ENCODE measurements at places on chromosomes 4 and X. TPM values are rescaled to one million over a fixed set of nuclear protein-coding genes. Genes with fewer than 3 reads are reported as not detected.

DNA sequence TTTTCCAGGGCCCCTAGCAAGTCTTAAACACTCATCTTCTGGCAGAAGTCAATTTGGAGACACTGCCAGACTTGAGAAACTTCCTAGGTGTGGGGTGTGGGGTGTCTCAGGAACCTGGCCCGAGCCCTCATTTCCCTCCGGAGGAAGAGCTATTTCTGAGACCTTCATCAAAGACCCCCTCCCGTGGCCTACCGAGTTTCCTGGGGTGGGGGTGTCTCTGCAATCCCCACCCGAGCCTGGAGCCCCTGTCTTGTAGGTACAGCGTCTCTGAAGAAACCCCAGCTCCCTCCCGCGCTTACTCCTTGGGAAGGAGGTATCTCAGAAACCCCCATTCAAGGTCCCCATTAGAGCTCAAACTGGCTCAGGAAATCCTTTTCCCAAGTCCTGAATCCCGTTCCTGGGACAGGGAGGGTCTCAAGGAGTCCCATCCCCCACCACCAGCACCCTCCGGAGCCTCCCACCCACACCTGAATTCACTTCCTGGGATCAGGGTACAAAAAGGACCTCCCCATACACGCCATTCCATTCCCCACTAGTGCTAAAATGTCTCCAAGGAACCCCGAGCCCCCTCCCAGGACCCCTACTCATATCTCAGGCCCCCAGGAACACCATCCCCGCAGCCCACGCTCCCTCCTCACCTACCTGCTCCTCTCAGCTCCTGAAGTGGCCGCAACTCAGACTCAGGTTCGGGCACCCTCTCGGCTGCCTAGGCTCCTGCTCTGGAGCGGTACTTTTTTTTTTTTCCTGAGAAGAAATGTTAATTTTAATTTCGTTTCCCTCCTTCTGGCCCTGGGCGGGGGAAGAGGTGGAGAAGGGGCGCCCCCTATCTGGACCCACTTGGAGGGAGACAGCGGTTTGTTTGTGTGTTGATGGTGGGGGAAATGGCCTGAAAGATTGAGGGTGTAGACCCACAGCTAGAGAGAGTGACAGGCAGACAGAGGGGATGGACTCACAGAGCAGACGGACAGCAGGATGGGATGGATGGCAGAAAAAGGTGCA lies 1.1 kb downstream of the SLC38A5 start:
- DNase-seq = no peak

Gene SHOX
- total RNA-seq = not detected

Gene CDX4
- total RNA-seq = not detected

GRCh38 chrX:11151799-11152559 lies 40.8 kb downstream of the HCCS start:
- DNase-seq = no peak

DNA sequence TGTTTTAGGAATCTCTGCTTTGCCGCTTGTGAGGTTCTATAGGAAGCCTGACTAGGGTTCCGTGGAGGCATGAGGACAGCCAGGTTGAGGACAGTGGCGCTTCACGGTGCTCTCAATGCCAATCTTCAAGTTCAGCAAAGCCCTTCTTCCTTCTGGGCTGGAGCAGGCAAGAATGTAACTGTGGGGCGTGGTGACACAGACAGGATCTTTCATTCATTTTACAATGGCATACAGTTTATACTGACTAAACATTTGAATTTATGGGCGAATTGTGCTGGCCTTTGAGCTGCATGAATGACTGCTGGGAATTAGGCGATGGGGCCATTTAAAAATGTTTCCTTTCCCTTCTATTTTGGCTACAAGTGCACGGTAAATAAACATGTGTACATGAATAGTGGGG lies 2.9 kb upstream of the NHS start:
- no peak for DNase-seq

Gene PPEF2
- total RNA-seq = not detected

DNA sequence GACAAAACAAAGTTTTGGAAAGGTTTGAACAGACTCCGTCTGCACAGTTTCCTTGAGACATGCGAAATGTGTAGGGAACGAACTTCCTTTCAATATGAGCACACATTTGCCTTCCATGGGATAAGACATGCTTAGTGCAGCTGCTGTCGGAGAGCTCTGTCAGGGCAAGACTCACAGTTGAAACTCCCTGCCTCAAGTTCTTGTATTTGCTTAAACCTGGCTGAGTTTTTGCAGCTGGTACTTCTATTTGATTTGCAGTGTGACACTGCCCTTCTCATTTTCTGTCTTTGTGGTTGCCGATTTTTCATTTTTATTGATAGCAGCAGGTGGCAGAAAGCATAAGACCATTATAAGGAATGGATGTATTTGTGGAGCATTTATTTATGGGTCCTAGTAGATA lies 18.2 kb upstream of the RHOH start:
- DNase-seq = no peak

Gene SMIM43
- total RNA-seq = not detected

- DNase-seq = peak; percentile 94
These were observed 127.1 kb downstream of the SHROOM3 start for GRCh38 chr4:76562161-76562560.

DNA sequence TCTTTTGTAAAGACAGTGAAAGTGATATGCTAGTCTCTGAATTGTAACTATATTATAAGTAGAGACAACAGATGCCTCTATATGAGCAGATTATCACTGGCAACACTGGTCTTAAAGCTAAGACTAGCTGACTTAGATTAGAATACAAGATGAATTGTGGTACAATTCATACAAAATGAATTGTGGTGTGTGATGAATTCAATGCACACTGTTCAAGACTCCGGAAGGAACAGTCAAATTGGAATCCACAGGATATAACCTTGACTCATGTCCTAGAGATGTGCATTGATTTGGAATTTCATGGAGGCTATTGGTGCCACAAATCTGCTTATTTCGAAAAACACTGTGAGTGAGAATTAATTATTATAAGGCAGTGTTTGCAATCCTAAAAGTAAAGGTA lies 701.8 kb downstream of the PCDH7 start:
- no peak for DNase-seq

DNA sequence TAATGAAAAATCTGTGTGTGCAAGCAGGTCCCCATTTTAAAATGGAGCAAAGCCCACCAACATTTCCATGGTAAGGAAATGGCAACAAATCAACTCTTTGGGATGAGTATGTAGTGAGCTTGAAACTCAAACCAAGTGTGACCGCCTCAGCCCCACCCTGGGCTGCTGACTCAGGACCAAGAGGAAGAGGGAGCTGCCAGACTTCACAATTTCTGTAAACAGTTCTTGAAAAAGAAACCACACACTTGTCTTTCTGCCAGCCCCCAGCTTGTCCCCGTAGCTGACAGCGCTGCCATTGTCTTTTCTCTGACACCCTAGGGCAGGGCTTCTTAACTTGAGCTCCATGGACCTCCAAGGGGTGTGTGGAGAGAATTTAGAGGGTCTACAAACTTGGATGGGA lies 10.3 kb downstream of the RTL5 start:
- DNase-seq = peak; percentile 77

DNA sequence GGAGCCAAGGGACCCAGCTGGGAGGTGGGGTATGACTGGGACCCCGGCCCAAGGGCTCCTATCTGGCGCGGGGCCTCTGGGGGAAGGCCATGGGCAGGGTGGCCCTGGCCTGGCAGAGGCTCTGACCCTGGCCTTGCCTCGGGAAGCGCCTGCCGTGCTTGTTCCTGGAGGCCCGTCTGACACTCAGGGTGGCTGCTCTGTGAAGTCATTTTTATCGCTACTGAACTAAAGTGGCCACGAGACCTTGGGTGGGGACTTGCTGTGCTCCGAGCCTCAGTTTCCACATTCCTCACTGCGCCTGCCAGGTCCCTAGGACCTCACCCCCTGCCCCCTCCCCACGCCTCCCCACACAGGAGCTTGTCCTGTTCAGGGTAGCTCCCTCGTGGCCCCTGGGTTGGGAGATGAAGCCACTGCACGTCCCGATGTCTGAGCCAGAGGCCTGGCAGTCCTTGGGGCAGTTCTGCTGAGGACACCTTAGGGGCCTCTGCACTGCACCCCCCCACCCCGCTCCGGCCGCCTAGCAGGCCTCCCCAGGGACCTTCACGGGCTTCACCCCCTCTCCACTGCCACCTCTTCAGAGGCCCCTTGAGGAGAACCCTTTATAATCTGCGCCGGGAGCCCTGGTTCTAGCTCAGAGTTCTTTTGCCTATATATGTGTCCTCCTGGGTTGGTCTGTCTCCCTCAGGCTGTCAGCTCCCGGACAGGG lies 639 bp upstream of the SORCS2 start:
- DNase-seq = no peak

- DNase-seq = peak; percentile 62
These were observed 6.2 kb downstream of the NCAPG start for GRCh38 chr4:17817027-17817426.

- DNase-seq = peak; percentile 41
These were observed 9.5 kb downstream of the RBPJ start for GRCh38 chr4:26330186-26330787.

Gene PASD1
- not detected for total RNA-seq

DNA sequence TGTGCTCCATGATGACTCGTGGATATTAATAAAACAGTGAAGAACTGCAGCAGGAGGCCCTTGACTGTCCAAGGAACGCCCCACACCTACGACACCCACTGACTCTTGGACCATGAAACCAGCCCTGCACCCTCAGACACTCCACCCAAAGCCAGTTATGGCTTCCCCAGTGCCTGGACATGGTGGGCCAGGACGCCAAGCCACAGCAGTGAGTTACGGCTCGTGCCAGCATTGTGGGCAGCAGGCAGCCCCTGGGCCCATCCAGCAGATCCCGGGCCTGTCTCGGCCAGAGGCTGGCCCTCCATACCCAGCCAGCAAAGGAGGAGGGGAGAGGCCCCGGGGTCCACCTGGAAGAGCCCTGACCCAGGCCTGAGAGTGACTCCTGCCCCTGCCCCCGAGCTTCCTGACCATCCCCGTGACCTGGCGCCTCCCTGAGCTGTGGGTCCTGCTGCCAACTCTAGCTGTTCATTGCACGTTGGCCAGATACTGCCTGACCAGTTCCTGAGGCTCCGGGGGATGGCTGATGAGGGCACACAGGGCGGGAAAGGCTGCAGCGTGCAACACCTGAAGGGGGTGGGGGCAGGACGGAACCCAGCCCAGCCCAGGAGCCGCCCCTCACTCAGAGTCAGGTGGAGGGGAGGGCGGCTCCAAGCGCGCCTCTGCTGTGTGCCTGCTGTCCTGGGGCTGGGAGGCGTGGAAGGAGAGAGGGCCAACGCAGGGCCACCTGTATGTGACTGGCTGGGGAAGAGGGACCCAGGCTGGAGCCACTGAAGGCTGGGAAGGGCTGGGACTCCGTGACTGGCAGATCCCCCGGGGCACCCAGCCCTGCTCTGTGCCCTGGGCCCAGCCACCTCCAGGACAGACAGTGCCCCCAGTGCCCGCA lies 739 bp downstream of the SLC49A3 start:
- no peak for DNase-seq

Gene RENBP
- total RNA-seq = 1.7 TPM

DNA sequence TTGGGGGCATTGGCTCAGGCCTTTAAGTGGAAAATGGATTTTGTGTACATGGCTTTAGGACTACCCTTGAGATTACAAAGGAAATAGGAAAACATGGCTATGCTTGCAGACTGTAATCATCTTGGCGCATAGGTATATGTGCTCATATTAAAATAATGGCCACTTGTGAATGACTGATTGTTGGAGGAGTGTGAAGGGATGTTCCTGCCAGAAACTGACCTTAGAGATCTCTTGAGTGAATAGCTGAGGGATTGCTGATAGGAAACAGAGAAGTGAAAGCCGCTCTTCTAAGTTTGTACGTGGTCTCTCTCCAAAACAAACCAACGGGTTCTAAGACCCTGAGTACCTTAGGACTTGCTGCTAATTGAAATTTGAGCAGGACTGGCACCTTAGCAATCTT lies 186.0 kb downstream of the MGST2 start:
- DNase-seq = no peak

- DNase-seq = peak; percentile 93
These were observed 126.2 kb downstream of the MAPK10 start for GRCh38 chr4:86233681-86234080.
